ENCODE measurements at places on chromosomes 2 and 18.

GRCh38 chr2:43538034-43538670 lies 57.7 kb downstream of the THADA start:
- no peak for DNase-seq

DNA sequence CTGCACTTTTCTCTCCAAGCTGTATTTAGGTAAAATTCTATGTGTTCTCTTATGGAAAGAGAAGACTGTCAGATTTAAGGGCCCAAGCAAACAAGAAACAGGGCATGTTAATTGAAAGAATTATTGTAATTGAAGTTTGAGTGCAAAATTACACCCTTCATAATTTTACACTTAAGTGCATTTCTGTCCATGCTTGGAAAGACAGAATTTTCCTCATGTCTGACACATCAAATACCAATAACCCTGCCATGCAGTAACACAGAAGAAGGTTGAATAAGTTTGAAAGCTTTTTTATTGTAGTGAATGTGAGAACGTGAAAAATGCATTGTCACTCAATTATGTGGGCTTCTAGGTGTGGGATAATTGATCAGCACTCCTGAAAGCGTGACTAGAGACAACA lies 52.9 kb upstream of the PARD3B start:
- DNase-seq, result no peak

- DNase-seq, result no peak
Measured at GRCh38 chr2:101725515-101726192, 28.1 kb downstream of the MAP4K4 start.

DNA sequence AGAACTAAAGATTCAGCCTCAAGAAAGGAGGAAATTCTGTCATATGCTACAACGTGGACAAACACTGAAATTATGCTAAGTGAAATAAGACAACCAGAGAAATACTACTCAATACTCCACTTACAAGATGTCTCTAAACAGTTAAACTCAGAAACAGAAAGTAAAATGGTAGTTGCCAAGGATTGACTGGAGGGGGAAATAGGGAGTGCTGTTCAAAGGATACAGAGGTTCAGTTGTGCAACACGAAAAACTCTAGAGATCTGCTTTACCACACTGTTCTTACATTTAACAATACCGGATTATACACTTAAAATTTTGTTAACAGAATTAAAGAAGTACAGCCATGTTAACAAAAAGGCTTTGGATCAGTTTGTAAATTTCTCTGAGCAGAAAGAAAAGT lies 39.8 kb upstream of the C2orf15 start:
- peak; percentile 80 for DNase-seq

- DNase-seq, result no peak
Measured at GRCh38 chr2:31287654-31288053, 53.7 kb downstream of the EHD3 start.

- no peak for DNase-seq
Measured at GRCh38 chr2:77046339-77046738, 475.8 kb downstream of the LRRTM4 start.

DNA sequence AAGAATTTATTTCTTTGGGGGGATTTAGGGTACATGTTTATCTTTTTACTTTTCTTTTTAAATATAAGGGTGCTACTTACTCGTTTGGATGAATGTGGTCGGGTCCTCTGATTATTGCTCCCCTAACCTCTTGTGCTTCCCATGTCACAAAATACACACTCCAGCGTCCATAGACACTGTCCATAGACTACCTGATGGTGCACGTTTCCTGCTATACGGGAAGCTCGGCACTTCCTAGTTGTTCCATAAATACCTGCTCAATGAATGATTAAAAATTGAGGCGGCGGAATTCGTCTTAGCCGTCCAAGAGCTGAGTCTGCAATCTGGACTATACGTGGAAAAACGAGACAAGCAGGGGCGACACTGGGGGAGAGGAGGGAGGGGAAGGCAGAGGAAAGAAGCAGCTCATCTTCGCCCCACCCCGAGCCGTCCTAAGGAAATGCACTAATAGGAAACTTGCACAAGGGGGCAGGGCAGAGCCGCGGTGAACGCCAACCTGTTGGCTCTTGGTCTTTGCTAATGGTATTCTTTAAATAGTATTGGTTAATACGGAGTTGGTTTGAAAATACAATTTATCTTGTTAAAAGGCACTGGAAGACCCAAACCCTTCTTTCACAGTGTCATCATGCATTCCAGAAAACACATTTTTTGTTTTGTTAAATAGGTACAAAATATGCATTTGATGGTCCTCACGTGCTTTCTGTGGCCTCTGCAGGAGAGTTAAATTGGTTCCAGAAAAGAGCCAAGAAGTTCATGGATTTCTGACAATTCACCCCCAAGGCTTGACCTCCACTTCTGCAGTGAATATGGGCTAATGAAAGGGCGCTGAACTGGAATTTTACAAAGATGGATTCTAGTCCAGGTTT lies 73.0 kb upstream of the KCTD1 start:
- peak; percentile 72 for DNase-seq

GRCh38 chr2:69082430-69082997 lies 69.5 kb downstream of the ANTXR1 start:
- DNase-seq, result no peak

DNA sequence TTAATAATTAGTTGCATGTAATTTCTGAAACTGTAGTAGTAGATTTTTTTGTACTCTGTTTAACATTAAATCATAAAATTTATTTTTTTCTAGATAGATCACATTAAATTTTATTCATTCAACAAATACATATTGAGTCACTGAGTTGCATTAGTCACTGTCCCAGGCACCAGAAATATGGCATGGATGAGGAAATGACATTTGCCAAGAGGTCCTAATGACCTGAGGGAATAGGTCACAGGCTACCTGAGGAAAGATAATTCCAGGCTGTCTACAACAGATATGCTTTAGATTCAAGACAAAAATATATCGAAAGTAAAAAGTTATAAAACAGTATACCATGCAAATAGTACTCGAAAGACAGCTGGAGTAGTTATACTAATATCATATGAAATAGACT lies 852.4 kb upstream of the ACVR2A start:
- no peak for DNase-seq

GRCh38 chr2:37784071-37784758 lies 112.8 kb upstream of the CDC42EP3 start:
- no peak for DNase-seq

GRCh38 chr2:143029141-143029540 lies 100.1 kb upstream of the ARHGAP15 start:
- no peak for DNase-seq

GRCh38 chr18:75527848-75528685 lies 100.6 kb upstream of the SMIM21 start:
- DNase-seq, result no peak

DNA sequence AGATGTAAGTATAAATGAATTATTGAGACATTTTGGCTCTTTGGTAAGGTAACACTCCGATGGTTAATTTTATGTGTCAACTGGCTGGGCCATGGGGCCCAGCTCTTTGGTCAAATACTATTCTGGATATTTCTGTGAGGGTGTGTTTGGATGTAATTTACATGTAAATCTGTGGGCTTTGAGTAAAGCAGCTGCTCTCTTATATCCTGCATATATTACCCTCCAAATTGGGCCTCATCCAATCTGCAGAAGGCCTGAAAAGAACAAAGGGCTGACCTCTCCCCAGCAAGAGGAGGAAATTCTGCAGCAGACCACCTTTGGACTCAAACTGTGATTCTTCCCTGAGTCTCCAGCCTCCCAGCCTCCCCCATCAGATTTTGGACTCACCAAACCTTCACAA lies 464.1 kb downstream of the PLCL1 start:
- DNase-seq, result no peak

DNA sequence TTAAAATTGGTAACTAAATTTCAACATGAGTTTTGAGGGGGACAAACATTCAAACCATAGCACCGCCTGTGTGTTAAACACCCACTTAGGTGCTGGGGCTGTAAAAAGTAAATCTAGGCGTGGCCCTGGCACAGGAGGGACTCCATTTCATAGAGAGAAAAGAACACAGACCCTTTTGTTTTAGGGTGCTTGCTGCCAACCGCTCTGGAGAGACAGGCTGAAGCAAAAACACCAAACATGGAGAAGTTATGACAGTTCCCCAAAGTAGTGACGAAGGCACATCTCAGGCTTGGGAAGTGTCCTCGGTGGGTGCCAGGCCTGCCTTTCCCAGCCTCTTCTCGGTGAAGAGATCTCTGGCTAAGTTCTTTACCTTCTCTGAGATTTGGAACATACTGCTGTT lies 5.1 kb downstream of the ACTG2 start:
- no peak for DNase-seq

DNA sequence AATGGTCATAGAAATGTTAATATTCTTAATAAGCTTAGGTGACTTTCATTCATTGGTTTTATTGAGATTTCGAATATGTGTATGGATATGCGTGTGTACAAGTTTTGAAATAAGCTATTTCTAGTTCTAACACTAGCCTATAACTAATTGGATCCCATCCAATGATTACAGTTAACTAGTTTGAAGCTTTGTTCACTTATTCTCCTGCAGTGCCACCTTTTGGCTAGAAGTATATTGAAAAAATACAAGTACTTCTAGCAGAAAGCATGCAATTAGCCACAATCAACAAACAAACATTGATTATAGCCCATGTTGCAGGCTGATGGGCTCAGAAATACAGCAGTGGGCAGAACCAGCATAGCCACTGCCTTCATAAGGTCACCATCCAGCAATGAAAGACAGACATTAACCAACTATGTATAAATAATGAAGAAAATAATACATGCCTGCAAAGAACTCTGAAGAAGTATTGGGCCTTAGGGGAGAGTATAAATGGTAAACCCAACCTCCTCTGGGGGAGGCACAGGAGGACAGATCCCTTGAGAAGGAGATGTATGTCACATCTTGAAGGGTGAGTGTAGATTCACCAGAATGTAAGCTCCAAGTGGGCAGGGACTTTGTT lies 5.1 kb upstream of the PIEZO2 start:
- DNase-seq, result peak; percentile 58

GRCh38 chr2:233803292-233803911 lies 25.3 kb downstream of the MROH2A start:
- DNase-seq, result no peak

GRCh38 chr18:24417480-24417879 lies 9.0 kb upstream of the IMPACT start:
- no peak for DNase-seq

DNA sequence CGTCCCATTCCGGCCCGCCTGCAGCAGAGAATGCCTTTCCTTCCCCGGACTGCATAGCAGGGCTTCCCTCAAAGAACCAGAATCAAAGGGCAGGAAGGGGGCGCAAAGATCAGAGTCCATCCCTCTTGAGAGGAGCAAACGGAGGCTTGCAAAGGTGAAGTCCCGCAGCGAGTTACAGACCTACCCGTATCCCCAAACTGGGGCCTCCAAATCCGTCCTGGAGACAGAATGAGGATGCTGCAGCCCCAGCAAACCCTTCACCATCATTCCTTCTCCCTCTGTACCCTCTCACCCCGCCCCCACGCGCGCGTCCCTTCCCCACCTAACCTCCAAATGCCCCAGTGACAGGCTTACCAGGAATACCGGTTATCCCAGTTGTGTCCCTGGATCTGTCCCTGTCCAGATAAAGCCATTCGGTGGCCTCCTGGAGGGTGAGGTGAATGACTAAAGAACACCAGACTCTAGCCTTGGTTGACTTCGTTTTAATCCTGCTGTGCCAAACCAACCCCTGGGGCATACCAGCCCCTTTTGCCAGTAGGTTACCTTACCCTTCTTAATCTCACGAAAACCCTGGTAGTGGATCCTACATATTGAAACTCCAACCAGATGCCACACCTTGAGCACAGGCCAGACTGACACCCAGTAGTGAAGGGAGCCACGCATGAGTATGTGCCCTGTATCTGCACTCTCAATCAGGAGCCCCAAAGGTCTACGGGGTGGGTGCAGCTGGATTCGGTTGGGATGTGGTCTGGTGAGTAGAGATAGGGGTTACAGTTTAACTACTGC lies 961 bp upstream of the SLC40A1 start:
- no peak for DNase-seq

- no peak for DNase-seq
Measured at GRCh38 chr2:47657886-47658489, 125.0 kb upstream of the MSH6 start.

- DNase-seq, result no peak
Measured at GRCh38 chr2:21427606-21428005, 303.8 kb downstream of the TDRD15 start.

GRCh38 chr2:27313882-27314645 lies 5.8 kb upstream of the UCN start:
- no peak for DNase-seq

DNA sequence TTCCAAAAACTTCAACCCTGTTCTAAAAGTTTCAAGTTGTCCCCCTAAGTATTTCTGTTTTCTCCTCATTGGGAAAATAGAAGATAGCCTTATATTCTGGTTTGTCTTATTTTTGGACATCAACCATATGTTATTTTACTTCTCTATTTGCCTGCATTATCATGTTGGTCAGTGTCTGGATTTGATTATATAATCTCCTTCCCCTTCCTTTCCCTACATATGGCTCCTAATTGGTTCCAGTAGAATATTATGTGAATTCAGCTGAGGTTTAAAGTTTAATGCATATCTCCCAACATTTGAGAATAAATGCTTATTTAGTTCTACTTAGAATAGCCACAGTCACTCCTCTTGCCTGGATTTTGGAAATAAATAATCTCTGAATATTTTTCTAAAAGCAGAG lies 66.9 kb downstream of the OXER1 start:
- DNase-seq, result no peak

DNA sequence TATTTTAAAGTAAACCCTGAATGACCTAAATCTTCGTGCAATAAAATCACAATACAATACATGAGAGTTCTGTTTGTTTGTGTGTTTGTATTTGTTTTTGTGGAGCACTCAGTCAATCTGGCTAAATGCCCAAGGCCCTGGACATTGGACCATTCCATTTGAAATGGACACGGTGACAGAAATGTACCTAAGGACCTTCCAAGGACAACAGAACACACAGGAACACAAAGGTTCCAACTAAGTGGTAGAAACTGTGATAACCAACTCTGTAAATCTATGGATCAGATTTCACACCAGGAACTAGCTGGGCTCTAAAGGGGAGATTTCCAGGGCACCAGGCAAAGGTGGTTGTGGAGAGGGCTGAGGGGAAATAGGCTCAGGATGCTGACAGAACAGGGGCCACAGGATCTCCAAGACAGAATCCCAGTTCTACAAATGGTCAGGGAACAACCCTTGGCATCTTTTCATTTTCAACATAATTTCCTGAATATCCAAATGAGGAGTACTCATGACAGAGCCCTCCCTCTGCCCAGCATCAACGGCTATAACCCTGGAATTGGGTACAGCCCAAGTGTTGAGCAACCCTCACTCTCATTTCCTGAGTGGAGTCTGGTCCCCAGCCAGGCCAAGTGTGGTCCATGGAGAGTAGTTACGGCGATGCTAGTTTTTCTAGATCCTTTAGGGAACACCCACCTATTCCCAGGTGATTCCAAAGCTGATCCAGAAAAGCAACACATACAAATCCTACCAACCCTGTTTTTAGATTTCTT lies 78.4 kb downstream of the NCKAP5 start:
- no peak for DNase-seq

- no peak for DNase-seq
Measured at GRCh38 chr2:25098670-25099486, 57.0 kb downstream of the EFR3B start.

GRCh38 chr2:29373870-29374269 lies 258.7 kb downstream of the CLIP4 start:
- no peak for DNase-seq
